Astrocyte of the cerebellum (primary cell): ENCODE measurements at places on chromosomes 13 and 19.

DNA sequence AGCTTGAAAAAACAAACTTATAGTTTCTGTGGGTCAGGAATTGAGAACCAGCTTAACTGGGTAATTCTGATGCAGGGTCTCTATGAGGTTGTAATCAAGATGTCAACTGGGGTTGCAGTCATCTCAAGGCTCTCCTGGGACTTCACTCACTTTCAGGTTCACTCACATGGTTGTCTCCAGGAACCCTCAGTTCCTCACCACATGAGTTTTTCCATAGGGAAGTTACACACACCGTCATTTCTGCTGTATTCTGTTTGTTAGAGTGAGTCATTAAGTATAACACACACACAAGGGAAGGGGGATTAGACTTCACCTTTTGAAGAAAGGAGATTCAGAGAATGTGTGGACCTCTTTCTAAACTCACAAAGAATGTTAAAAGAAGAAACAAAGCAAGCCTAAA, 34.9 kb upstream of the MLNR start:
- no peak for DNase-seq

- DNase-seq = no peak
Measured at GRCh38 chr19:374886-375235, 30.3 kb upstream of the MIER2 start.

DNA sequence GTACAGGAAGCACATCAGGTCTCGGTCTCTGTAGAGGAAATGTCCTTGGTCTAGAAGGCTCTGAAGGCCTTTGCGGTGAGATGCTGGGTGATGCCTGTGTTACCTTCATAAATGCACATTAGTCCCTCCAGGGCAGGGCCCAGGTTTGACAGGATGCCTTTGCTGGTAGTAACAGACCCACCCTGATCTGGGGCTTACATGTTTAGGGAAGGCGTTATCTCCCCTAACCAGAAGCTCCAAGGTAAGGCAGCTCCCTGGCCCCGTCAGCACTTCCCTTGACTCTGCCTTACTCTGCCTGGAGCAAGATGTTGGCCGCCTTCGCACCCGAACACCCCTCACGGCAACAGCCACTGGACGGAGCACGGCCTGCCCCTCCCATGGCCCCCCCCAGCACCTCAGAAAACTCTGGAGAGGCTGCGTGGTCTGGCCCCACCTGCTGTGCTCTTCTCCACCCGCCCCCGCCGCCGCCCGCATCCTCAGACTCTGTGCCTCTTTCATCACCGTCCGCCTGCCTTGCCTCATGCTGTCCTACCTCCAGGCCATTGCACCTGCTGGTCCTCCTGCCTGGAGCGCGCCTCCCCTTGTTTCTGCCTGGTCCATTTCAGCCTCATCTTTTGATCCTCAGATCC, 9.1 kb downstream of the AP2A1 start:
- DNase-seq = no peak

DNA sequence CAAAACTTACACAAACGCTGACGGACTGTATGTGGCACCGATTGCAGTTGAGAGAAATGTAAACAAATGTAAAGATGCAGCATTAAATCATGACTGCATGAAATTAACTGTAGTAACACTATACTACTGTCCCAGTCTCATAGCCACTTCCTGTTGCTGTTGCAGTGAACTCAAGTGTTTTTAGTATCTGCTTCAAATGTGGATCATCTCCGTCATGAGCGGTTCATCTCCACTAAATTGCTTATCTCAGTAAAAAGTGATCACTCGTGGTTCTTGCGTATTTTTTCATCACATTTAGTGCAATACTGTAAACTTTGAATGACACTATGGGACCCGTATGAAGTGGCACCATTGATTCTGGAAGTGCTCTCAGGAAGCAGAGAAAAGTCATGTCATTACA, 60.3 kb upstream of the RNF113B start:
- DNase-seq = no peak

DNA sequence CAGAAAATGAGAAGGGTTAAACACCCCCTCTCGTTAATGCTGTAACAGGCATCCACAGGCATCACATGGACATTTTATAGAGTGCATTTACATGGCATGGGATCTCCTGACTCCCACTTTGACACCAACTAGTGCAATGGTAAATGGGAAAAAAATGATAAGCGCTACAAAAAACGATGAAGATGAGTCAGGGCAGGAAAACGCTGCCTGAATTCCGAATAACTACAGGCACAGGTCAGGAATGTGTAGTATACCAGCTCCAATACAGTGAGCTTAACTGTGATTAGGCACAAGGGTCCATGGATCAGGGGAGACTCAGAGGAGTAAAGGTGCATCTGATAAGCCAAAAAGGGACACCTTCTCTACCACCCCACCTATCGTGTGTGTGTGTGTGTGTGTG, 223.6 kb downstream of the FOXO1 start:
- DNase-seq = no peak

- peak; percentile 35 for DNase-seq
Measured at GRCh38 chr13:80037505-80037888, 303.4 kb downstream of the SPRY2 start.

DNA sequence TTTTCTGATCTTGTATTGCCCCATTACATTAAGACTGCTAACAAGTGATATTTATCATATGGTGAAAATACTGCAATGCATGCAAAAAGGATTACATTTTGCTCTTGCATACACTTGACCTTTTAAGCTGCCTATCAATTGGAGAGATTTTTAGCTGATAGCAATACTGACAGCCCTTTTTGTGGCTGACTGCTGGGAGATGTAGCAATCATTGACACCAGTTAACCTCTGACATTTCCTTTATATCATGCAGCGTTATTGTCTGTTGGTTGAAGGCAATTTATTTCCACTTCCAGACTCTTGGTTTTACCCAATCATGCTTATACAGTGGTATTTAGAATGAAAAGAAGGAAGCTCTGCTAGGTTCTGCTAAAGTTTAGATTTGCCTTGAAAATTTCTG, 364.0 kb downstream of the LMO7 start:
- DNase-seq = no peak
